ENCODE measurements at places on chromosomes 12 and 14.
A peak's percentile ranks its signal among the peaks of the same experiment; 100 is the strongest.

GRCh38 chr12:116624516-116624915 lies 65.3 kb downstream of the MAP1LC3B2 start:
- no peak for DNase-seq

GRCh38 chr12:131828671-131829355 lies 620 bp downstream of the MMP17 start:
- DNase-seq, result no peak

GRCh38 chr12:43758728-43759563 lies at the start of the genes IRAK4 and PUS7L:
Gene IRAK4 (plus strand): TSS chr12:43758951. CDS start chr12:43768112, 9,161 bp downstream.
Gene PUS7L (minus strand): TSS chr12:43758790. CDS start chr12:43755245, 3,545 bp downstream.
- peak; percentile 91 for DNase-seq

GRCh38 chr12:51977320-51977753 lies 25.8 kb downstream of the ACVR1B start:
- no peak for DNase-seq

GRCh38 chr14:71148627-71149026 lies 241.4 kb downstream of the PCNX1 start:
- no peak for DNase-seq

- DNase-seq, result no peak
Measured at GRCh38 chr14:99129998-99130397, 142.0 kb downstream of the BCL11B start.

DNA sequence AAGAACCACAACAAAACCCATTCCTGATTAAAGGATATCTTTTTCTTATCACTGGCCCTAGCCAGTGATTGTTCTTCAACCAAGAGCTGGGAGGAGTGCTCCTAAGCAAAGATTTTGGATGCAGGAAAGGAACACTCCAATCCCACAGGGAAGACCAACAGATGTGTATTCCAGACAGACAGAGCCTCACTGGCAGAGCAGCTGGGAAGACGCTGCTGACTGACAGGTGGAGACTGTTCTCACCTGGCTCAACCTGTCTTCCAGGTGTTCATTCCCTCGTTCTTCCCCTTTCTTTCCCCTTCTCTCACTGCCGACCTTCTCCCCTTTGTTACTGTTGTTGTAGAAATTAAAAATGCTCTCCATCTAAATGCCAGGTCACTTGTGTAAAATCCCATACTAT lies 89.7 kb upstream of the CCDC198 start:
- no peak for DNase-seq

- no peak for DNase-seq
Measured at GRCh38 chr14:51432302-51432948, 192.4 kb downstream of the TMX1 start.

DNA sequence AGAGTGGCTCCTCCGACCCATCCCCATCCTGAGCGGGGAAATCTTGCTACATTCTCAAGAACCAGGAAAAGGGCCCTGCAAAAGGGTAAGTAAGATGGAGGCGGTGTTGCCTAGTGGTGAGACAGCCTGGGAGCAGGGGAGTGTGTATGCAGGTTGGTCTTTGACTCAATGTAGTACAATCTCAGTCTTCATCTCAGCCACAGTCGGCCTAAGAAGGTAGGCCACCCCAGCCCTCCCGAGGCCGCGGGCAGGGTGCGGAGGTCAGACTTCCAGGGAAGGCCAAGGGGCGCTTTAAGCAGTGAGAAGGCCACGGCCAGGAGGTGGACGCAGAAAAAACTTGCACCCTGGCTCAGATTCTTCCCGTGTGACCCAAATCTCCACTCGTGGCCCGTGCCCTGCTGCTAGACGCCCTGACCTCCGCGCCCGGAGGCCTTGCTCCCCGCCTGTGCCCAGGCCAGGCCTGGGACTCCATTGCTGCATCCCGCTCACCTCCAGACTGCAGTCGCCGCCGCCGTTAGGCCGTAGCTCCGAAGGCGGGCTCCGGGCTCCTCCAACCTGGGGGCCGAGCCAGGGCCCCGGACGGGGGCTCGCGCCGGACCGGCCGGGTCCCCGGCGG lies 435 bp downstream of the FOXM1 start:
- DNase-seq, result no peak

- DNase-seq, result no peak
Measured at GRCh38 chr12:65122703-65123102, 1.6 kb upstream of the WIF1 start.

DNA sequence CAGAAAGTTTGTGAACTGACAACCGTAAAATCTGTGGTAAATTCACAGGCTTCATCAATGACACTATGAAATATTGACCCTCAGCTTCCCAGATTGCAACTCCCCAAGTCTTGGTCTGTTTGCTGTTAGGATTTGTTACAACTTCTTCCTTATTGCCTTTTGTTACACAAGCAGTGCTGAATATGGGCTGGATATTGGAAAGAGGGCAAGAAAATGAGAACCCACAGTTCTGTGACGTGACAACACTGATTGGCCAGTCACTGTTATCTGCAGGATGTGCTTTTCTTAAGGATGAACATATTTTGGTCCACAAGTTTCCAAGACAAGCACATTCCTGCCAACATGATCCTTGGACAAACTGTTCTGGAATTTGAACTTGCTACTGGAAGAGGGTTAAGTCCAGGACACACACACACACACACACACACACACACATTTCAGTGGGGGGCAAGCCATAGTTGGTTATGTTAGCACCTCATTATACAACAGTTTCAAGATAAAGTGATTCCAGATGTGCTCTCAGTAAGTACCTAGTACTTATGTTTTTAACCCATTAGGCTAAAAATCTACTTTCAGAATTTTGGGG lies 16.6 kb upstream of the SLC38A2 start:
- DNase-seq, result peak; percentile 95

GRCh38 chr12:32312049-32312670 lies 87.2 kb upstream of the FGD4 start:
- DNase-seq, result peak; percentile 34

DNA sequence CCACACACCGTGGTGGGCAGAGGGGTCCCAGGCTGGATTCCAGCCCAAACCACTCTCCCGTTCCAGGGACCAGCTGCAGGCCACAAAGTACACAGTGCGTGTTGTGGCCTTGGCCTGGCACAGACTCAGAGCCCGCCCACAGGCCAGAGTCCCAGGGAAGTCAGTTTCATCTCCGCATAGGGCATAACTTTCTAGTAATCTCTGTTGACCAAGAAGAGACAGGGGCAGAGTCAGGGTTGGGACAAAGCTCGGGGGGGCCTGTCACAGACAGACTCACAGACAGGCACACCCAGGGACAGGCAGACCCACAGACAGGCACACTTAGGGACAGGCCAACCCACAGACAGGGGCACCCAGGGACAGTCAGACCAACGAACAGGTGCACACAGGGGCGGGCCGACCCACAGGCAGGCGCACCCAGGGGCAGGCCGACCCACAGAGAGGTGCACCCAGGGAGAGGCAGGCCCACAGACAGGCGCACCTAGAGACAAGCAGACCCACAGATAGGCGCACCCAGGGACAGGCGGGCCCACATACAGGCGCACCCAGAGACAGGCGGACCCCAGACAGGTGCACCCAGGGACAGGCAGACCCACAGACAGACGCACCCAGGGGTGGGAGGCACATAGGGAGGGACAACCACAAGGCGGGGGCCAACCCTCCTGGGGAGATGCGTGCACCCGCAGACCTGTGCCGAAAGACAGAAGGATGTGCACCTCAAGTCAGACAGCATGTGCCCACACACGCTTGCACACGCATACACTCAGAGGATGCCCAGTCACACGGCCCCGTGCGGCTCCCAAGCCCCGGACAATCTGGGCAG lies 323.3 kb upstream of the RTL1 start:
- DNase-seq, result no peak

- no peak for DNase-seq
Measured at GRCh38 chr14:102320033-102320660, 601 bp downstream of the ZNF839 start.

DNA sequence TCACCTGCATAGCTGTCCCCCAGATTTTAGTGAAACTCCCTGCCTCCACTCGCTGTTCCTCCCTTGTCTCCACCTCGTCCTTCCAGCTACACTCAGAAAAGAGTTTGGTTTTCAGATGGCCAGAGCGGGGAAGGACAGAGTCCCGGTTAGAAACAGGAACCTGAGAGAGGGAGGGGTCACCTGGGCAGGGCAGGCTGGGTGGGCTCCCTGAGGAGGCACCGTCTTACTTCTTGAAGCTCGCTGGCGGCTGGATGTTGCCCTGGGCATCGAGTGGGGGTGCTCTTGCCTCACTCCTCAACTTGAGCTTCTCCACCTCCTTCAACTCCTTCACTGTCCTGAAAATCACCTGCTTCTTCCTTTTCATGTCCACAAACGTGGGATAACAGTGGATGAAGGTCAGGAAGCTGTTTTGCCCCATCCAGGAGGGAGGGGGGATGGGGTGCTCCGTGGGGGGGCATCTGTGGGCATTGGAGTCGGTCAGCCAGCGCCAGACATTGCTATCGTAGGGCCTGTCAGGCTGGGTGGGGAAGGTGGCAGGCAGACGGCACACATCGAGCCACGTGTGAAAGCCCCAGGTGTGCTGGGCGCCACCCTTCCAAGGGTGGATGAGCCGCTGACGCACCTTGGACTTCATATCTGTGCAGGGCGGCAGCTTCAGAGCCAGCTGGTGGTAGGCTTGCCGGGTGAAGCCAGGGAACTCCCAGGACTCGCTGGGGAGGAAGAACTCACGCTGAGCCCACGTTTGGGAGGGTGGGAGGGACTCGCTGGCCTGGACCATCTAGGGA lies 2.0 kb downstream of the TEX52 start:
- no peak for DNase-seq

GRCh38 chr12:54053751-54054741 lies at the start of gene HOXC4:
Gene HOXC4 (plus strand): TSS chr12:54053835. CDS start chr12:54053923, 88 bp downstream.
- DNase-seq, result no peak

- DNase-seq, result no peak
Measured at GRCh38 chr14:73862480-73862879, 10.8 kb downstream of the PTGR2 start.

DNA sequence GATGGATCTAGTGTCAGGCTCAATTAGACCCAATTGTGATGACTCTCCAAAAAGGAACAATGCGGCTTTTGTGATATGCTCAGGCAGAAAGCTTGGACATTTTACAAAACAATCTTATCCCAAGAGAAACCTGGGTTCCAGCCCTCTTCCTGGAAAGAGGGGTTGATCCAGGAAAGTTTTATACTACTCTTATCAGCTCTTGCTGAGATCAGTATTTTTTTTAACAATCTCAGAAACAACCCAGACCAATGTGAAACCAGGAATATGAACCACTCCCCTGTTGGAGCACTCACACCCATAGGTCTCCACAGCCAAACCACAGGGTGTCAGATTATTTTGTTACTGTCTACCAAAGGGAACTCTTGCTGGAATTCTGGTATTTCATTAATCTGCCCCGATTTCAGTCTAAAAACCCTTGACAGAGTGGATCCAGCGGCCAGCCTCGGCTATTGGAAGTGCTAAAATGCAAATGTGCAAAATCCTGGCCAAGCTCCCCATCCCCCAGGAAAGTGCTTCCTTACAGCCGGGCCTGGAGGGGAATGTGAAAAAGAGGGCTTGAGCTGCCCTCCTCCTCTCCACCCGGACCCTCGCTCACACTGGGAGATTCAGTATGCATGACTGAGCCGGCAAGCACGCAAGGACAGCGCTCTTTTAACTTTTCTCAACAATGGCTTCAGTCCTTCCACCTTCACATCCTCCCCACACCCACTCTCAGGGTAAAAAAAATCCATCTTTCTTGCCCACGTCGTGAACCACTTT lies 4.0 kb downstream of the FBXL14 start:
- no peak for DNase-seq
